ENCODE measurements at places on chromosomes 1 and 21.

DNA sequence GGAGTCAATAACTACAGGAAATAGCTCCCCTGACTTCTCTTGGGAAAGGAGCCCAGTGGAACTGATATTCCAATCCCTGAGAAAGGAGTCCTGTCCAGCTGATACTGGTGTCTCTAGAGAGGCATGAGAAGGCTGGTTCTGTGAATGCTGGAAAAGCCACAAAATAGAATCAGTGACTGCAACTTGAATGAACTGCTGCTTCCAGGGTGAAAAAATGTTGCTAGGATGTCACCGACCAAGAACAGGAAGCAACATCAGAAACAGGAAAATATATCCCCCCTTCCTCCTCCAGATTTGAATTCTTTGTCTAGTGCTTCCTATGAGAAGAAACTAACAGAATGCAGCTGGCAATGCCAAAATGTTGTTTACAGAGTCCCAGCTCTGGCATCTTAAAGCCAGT is 269.3 kb upstream of the LYPLAL1 start:
- DNase-seq = no peak

DNA sequence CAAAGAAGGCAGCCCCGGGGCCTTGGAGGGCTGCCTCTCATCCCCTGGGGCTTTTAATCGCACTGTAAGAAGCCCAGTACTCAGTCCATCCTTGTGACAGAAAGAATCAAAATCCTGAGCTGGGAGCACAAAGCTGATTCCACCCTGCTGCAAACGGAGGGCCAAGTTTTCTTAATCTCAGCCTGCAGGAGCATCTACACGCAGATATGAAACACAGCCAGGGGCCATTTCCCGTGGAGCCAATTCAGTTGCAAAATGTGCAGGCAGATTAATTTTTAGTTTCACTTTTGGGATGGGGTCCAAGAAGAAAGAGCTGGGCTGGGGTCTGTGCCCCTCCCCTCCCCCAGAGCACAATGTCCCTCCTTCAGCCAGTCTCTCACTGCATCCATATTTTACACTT is 4.4 kb downstream of the LYPD8 start:
- DNase-seq = no peak

- DNase-seq = no peak
These were observed 411.8 kb upstream of the ESRRG start for GRCh38 chr1:217134857-217135568.

GRCh38 chr1:154148807-154149206 is 6.1 kb downstream of the NUP210L start:
- DNase-seq = no peak

DNA sequence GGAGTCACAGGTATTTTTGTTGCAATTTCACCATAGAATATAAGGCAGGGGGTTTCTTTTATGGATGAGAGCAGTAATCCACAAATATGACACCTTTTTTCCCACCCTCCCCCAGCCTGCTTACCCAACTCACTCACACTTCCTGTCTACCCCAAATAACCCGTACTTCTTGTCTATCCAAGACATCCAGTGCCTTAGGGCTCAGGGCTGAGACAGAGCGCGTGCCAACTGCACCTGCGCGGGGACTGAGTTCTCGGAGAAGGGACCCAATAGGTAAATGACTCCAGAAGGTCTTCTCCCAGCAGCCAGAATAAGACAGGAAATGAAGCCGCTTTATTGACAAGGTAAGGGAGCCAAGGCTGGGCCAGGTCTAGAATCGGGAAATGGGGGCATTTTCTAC is 369.1 kb downstream of the SIPA1L2 start:
- no peak for DNase-seq

- no peak for DNase-seq
These were observed 138.0 kb upstream of the SAMSN1 start for GRCh38 chr21:14684071-14684470.

- no peak for DNase-seq
These were observed 43.3 kb downstream of the KCNAB2 start for GRCh38 chr1:6088956-6089355.

DNA sequence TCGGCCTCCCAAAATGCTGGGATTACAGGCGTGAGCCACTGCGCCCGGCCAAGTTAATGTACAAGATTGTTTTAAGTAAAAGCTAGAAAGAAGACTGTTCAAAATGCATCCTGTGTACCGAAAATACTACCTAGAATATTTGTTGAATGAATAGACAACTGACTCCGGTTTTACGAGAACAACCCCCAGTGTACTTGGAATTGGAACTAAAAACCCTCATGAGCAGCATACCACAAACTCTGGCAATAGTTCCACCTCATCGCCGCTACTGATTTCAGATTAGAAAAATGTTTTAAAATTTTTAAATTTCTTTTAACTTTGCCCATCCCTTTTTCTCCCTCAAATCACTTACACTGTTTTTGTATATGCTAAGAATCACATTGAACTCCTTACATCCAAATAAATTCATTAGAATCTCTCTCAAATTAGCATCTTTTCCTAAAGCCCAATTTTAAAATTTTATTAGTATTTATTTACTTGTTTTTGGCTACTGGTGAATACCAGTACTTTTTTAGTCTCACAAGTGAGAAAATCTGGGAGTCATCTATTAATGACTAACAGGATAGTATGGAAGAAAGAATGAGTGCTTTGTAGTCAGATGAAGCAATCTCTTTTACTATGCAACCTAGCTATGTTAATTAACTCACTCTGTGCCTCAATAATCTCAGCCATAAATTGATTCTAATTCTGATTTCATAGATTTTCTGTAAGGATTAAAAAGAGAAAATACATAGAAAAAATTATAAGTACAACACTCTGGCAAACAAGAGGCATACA is 95.1 kb downstream of the GPATCH2 start:
- DNase-seq = no peak
